GM19239 (cell line): ENCODE measurements at places on chromosomes 3 and 15.
A peak's percentile ranks its signal among the peaks of the same experiment; 100 is the strongest.

- DNase-seq = no peak
Measured at GRCh38 chr3:97911459-97911858, 60.8 kb downstream of the RIOX2 start.

DNA sequence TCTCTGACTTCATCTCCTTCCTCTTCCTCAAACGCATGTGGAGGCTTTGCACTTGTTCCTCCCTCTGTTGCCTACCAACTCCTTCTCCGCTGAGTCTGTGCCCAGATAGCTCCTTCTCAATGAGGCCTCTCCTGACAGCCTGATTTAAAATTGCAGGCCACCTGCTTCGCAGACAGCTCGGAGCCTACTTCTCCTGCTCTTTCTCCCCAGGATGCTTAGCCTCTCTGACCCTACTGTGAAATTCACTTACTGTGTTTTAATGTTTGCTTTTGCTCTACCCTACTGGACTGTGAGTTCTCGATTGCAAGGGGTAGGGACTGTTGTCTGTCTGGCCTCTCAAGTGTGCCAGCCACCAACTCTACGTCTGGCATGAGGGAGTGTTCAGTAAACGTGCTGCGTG lies 83.4 kb downstream of the EEFSEC start:
- no peak for DNase-seq

GRCh38 chr3:99373088-99373845 lies 265.1 kb upstream of the COL8A1 start:
- DNase-seq = no peak

- no peak for DNase-seq
Measured at GRCh38 chr3:126157083-126157768, 23.2 kb downstream of the ALDH1L1 start.

DNA sequence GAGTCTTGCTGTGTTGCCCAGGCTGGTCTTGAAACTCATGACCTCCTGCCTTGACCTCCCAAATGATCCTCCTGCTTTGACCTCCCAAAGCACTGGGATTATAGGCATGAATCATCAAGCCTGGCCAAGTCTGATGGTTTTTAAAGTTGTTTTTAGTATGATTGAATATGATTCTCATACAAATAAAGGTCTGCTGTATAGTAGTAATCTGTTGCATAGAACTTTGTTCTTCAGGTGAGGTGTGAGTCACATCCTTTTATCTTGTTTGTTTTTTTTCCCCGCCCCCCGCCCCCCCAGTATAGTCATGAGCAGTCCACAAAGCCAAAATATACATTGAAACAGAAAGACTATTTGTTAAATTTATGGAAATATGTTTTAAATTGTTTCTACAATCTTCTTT lies 39.0 kb downstream of the UBE2E2 start:
- DNase-seq = no peak

- DNase-seq = no peak
Measured at GRCh38 chr3:43865351-43865750, 174.6 kb downstream of the ABHD5 start.

DNA sequence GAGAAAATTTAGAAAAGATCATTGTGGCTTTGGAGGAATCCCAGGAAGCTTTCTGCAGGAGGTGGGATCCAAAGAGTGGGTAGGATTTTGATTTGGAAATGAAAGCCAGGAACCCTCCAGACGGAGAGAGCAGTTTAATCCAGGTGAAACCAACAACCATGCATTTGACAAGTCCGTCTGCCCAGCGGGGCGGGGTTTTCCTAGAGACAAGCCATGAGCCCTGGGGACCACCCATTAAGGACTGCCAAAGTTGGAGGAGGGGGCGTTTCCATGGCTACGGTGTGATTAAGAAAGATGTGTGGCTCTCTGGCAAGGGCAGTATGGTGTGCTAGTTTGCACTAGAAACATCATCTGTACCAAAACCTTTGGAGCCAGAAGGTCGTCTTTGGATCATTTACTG lies 53.4 kb downstream of the SRGAP3 start:
- DNase-seq = no peak

DNA sequence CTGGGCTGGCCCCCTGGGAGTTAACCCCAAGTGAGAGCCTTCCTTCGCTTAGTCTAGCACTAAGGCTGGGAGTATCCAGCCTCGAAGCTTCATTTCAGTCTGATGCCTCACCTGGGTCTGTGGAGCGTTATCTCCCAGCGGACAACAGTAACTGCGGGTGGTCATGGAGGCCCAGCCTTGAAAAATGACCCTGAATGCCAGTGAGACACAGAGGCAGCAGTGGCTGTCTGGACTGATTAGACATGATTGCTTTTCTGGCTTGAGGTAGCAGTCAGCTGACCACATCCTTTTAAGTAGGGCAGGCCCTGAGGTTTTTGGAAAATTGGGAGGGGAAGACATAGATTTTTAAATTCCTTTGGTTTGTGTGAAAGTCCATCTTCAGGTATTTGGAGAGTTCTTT lies 28.2 kb upstream of the TRIM59 start:
- DNase-seq = no peak

- DNase-seq = no peak
Measured at GRCh38 chr3:59580996-59581395, 531.2 kb upstream of the CFAP20DC start.

- no peak for DNase-seq
Measured at GRCh38 chr3:16548721-16549120, 35.2 kb upstream of the RFTN1 start.

DNA sequence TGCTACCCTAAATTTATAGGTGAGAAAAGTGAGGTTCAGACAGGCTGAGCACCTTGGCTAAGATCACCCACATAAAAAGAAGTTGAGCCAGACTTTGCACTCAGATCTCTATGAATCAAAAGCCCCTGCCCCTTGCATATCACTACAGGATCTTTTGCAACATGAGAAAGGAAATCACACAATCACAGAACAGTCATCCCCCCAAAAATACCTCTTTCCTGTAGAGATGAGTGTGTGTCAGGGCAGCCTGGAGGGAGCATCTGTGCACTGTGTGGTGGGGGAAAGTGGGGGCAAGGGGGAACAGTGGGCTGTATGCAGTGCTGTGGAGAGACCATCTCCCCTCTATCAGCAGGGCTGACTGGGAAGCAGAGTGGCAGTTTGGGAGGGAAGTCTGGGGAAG lies 46.6 kb downstream of the EPHB3 start:
- DNase-seq = no peak

GRCh38 chr3:157491136-157491535 lies 12.1 kb downstream of the VEPH1 start:
- DNase-seq = no peak

GRCh38 chr3:48222616-48223513 lies at the start of gene CAMP:
CAMP (plus strand) TSS chr3:48223495; CDS start chr3:48223512, 17 bp downstream.
- DNase-seq = peak; percentile 69

DNA sequence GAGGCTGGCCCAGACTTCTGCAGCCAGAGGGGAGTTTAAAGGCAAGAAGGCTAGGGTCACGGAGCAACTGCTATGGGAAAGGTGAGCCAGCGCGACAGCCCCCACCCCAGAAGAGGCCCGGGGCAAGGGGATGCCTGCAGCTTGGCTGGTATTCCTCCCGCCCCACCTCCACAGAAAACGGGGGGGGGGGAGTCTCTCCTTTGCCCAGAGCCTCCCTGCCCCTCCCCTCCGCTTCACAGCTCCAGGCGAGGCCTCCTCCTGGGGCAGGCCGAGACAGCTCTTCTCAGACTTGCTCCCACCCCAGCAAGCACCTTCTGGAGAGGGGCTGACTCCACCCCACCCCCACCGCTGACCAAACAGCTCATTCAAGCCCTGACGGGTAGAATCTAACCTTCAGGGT lies 13.4 kb downstream of the ANP32A start:
- no peak for DNase-seq

- no peak for DNase-seq
Measured at GRCh38 chr15:94145046-94145445, 86.3 kb upstream of the MCTP2 start.

GRCh38 chr3:128492671-128493569 lies at the start of gene GATA2:
GATA2 (minus strand) TSS chr3:128493201; CDS start chr3:128487031, 6,170 bp downstream.
- DNase-seq = no peak

DNA sequence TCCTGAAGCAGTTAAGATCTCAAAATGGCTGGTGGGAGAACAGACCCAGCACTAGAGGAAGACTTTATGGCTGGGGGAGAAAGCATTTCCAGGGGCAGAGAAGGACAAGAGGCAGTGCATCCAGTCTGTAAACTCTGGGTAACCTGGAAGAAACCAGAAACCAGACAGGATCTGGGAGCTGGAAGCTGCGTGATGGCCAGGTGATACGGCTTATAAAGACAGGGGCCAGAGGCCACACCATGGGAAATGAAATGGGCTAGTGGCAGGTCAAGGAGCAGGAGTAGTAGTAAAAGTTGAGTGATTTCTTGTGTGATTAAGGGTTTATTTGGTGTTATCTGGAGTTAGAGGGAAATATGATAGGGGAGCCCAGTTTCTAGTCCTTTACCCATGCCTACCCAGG lies 144.7 kb upstream of the ARRDC4 start:
- DNase-seq = no peak

DNA sequence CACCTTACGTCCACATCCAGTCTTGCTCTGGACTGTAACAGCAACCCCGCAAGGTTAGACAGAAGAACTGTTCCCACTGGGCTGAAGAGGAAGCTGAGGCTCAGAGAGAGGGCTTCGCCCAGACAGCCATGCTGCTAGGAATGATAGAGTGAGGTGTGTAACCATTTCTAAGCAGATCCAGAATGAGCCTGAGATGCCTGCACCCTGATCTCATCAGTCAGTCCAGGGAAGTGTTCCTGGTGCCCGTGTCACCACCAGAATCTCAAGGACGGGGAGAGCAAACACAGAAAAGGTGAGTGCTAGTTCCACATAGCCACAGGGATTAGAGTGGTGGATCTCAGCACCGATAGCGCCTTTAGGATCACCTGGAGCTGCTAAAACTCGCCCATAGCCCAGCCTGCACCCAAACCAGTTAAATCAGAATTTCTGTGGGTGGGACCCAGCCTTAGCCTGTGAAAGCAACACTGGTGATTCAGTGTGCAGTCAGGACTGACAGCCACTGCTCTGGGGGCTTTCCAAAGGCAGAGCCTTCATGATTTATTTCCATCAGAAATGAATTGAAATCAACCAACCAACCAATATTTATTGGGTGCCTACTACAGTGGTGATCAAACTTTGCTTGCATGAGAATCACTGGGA lies 12.3 kb downstream of the ISLR start:
- no peak for DNase-seq

GRCh38 chr3:187615630-187616029 lies 54.6 kb downstream of the SST start:
- DNase-seq = no peak

DNA sequence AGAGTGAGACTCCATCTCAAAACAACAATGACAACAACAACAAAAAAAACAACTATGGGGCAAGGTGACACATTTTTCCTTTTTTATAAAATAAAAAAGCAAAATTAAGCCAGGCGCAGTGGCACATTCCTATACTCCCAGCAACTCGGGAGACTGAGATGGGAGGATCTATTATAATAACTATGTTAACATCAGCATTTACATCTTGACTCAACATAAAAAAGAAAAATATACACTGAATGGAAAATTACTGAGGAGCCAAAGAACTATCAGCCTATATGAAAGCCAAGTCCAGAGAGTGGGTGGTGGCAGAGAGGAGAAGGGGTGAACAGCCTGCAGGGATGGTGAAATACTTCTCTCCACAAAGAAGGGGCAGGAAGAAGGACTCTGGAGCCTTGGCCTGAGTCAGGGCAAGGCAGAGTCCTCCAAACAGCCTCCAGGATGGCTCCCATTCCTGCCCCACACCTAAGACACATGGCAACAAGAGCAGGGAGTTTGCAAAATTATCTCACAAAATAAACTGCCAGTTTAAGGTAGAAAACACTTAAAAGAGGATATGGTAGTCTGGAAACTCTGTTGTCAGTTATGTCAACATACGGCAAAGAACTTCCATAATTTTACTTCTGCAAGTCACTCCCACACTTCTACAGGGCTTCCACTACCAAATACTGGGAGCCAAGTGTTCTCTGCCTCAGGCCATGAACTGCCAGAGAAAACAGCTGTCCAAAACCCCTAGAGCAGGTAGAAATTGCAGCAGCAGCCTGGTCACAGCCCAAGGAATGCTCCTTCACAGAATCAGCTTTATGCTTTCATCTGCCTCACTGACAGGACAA lies 25.9 kb downstream of the HSPBAP1 start:
- no peak for DNase-seq

DNA sequence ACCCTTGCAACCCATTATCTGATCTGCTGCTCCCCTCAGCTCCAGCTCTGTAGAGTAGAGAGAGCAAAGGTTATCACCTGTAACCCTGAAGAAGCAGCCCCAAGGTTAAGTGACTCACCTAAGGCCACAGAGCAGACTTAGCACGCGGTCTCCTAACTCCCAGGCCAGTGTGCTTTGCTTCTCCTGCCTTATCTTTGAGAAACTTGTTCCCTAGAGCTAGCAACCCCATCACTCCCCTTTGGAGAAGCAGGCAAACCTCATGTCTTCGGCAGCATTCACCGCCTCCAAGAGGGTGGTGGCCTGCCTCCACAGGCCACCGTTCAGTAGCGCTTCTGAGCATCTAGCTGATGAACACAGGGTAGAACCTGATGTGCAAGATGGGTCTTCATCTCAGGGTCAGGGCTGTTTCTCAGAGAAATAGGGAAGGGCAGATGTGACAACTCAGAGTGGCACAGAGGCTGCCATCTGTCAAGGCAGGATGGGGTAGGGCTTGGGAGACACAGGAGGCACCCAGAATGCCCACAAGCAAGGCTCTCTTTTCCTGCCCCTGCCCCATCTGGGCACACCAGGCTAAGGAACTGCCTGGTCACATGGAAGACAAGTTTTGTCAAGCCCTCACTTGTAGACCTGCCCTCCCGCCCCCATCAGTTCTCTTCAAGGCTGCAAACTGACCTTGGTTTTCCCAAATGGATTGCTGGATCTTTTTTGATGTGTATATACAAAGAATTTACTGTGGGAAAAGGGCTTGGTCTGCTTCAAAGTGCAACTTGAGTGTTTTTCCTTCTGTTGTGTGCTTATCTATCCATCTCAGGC lies 34.9 kb upstream of the CLK3 start:
- no peak for DNase-seq

DNA sequence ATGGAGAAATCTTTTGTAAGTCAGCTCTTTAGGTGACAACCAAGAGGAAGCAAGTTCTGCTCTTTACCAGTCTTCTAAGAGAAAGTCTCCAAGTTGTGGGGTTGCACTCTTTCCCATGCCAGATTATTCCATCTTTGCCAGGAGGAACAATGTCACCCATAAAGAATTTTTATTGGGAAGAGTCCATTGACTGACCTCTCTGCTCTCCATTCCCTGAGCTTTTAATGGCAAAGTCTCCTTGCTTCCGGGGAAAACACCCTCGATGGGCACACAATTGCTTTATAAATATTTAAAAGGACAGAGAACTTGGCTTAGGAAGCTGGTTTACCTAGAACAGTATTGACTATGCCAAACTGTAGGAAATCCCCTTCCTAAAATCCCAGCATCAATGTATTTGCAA lies 19.9 kb upstream of the UBE2E1 start:
- no peak for DNase-seq

DNA sequence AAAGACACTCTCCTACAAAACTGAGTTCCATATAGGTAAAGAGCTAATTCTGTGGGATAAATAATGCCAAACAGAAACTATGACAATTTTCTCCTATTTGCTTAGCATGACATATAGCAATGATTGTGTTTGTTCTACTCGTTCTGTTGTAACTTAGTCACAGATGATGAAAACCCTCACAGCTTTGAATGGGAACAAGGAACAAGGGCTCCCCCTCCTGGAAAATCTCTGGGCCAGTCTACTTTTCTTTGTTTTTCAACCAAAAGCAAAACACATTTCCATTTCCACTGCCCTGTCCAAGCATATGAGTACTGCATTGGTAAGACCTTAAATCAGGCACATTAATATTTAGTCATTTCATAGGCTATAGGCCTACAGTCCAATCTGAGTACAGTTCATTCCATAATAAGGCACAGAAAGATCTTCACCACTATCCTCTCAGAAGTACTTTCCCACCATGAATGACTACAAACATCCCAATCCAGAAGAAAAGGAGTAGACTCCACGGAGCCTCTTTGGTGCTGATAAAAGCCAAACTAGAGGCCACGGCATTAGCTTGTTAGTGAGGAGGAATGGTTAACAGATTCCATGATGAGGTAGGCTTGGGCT lies 67.1 kb downstream of the ATP8B4 start:
- DNase-seq = no peak
